Activated CD8-positive, alpha-beta T cell treated with anti-CD3 and anti-CD28 coated beads for 36 hours (primary cell): ENCODE measurements at places on chromosomes 7 and 10.
A peak's percentile ranks its signal among the peaks of the same experiment; 100 is the strongest.

GRCh38 chr10:129371541-129371940 lies 95.5 kb upstream of the MGMT start:
- no peak for DNase-seq

DNA sequence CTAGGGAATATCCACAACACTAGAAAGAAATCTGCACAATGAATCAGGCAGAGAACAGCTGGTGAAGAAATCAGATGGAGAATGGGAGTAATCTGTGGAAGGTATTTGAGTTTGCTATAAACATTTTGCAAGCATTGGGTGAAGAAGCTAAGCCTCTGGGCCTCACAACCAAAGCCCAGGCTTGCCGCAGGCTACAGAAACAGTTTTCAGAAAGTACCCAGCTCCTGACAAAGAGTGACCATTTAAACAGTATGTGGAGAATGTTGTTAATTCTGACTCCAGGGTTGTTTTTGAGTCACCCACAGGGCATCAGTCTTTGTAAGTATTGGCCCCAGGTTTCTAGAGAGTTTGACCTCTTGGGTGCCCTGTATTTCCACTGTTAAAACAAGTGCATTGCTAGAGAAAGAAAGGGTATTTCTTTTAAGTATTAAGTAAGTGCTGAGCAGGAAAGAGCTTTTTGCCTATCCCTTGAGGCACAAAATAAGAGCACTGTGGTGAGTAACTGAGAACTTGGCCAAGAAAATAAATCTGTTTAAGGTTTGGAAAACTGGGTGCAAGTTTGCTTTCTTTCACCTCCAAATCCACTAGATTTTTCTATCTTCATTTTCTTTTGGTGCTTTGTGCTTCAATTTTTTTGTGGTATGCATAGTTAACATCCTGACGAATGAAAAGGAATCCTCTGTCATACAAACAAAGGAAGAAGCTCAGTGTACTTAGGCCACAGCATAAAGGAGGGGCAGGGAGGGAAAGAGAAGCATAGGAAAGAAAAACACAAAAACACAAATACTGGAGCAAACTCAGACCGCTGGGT lies 691.8 kb downstream of the SUGCT start:
- no peak for DNase-seq

GRCh38 chr10:52818019-52818418 lies 45.4 kb upstream of the MBL2 start:
- no peak for DNase-seq

DNA sequence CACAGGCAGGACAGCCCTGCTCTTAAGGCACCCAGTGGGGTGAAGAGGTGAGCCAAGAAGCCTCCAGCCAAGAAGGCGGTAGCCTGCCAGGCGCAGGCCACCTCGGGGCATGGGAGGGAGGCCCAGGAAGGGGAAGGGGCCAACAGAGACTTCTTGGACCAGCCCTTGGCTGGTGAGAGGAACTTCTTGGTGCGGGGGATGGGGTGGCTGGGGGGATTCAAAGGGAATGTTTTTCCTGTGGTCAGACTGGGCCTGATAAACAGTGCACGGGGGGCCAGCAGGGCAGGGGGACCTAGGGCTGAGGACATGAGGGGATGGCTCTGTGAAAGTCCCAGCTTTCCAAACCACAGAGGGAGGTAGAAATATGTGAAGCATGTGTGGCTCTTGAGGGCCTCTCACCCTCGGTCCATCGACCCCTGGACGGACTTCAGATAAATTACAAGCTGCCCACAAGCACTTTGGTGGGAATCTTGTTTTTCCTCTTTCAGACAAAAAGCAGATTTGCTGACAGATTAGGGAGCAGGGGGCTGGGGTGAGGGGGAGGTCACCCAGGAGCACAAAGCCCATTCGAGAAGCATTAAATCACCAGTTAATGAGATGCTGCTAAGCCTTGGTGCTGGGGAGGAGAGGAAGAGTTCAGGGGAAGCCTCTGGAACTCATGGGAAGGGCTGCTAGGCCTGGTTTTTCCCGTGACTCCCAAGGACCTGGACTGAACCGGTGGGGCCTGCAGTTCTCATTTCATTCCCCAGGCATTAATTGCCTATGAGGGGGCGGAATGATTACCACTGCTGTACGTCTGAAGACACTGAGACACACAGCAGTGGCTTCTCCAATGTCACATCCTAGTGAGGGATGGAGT lies 11.3 kb downstream of the CRYGN start:
- DNase-seq, result no peak

- DNase-seq, result no peak
These were observed 70.4 kb upstream of the NFE2L3 start for GRCh38 chr7:26081638-26082037.

DNA sequence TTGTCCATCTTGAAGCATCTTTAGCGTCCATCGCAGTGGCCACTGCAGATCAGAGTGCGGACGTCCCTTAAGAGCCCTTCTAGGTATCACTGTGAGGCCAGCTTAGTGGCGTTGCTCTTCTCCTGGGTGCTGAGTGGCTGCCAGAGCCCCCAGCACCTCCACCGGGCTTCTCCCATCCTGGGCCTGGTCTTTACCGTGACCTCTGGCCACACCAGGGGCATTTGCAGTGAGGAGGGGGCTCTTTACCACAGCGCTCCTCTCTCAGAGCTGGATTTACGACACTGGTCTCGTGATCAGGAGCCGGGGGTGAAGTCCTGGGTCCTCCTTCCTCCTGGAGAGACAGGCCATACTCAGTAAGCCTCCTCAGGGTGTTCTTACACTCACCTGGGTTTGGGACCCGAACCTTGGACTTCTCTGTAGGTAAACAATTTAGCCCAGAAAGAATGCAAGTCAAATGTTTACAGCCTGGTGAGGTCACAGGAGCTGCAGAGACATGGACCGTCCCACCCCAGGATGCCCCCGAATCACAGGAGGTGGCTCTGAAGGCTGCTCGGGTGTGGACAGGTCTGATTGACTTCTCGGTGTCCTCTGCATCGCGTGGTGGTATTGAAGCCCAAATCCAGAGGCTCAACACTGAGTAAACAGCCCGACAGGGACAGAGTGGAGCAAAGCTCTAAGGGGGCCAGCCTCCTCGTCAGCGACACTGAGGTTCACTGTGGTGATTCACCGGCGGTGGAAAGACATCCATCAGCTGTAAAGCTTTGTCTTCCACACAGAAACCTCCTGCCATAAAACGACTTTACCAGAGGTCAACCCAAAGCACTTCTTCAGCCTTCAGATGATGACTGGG lies 33.0 kb downstream of the JAKMIP3 start:
- no peak for DNase-seq

- no peak for DNase-seq
These were observed 121.4 kb downstream of the CDK14 start for GRCh38 chr7:90717296-90718060.

GRCh38 chr7:99086944-99087343 lies 57.0 kb downstream of the SMURF1 start:
- DNase-seq, result no peak

GRCh38 chr7:147089051-147089461 lies 972.5 kb downstream of the CNTNAP2 start:
- no peak for DNase-seq

- DNase-seq, result no peak
These were observed 3.3 kb downstream of the LUC7L2 start for GRCh38 chr7:139362981-139363380.

- no peak for DNase-seq
These were observed 378.0 kb upstream of the AKR1E2 start for GRCh38 chr10:4448030-4448429.

- DNase-seq, result no peak
These were observed 2.0 kb upstream of the PLCE1 start for GRCh38 chr10:93991596-93992284.

GRCh38 chr7:135759532-135759931 lies 10.9 kb upstream of the FAM180A start:
- no peak for DNase-seq

GRCh38 chr7:139362302-139362701 lies 2.6 kb downstream of the LUC7L2 start:
- DNase-seq, result no peak

DNA sequence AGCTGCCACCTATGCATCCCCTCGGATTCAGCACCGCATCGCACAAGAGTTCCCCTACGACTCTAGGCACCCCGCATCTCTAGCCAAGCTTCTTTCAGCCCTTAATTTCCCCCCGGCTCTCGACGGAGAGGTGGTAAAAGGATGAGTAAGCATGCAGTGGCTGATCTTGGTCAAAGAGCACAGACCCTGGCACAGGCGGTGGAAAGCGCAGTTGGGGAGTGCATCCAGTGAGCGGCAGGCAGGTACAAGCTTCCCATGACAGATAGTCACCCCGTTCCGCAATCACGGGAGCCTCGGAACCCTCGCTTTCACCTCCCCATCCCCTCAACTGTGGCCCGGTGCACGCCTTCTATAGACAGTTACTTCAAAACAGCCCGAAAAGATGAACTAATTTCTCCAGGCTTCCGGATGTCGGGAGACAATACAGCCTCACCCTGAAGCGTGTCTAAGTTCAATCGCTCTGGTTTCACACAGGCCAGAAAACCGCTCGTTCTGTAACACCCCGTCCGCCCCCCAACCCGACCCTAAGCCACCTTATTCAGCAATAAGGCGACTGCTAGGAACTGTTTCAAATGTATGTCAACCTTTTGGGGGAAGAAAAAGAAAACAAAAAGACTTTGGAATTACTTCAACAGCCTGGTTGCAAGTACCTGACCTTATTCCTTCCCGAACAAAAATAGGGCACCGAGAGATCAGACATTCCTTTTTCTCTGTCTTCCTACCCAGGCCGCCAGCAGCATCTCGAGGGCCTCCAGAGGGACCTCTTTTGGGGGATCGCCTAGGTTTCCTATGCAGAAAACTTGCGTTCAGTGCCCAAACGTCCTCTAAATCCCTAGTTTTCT lies 1.4 kb downstream of the RHEB start:
- peak; percentile 81 for DNase-seq

DNA sequence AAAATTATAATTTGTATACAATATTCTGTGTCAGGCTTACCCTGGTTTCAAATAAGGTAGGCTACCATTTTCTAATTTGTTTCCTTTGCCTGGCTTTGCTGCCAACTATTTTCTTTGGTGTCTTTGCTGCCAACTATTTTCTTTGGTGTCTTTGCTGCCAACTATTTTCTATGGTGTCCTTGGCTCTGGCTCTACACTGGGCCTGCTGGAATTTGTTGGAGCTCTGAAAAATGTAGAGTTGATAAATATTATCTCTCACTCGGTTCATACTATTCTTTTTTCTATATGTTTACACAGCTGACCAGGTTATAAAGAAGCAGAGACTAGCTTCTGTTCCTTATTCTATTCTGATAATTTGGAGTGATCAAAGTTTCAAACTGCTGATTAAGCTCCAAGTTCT lies 768.0 kb upstream of the PHF14 start:
- DNase-seq, result no peak

GRCh38 chr10:128337860-128338378 lies 211.7 kb upstream of the MKI67 start:
- no peak for DNase-seq

DNA sequence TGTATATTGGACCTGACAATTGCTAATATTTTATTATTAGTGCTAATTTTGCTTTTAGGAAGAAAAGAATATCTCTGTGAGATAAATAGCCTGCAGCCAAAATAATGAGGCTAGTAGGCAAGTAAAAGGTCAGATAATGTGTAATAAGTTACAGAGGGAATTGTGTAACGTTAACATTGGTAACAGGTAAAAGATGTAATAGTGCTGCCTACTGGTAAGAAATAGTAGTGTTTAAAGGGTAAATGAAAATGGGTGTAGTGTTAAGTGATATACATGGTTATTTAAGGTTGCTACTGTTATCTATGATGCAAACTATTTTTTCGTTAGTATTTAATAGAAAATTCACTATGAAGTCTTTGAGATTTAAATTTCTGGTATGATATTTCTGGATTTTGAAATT lies 9.2 kb upstream of the FOXP2 start:
- DNase-seq, result no peak

GRCh38 chr7:29970158-29970557 lies 19.4 kb downstream of the SCRN1 start:
- no peak for DNase-seq

DNA sequence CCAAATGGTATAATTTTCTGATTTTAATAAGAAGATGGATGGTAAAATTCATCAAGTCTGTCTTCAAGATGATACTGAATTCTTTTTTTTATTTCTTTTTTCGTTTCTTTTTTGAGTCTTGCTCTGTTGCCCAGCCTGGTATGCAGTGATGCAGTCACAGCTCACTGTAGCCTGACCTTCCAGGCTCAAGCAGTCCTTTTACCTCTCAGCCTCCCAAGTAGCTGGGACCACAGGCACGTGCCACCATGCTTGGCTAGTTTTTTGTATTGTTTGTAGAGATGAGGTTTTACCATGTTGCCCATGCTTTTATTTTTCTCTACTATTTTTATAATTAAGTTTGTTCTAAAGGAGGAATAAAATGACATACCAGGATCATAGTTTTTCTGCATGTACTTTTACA lies 52.1 kb upstream of the HELLS start:
- DNase-seq, result no peak

- DNase-seq, result no peak
These were observed 329.8 kb downstream of the ADK start for GRCh38 chr10:74480778-74481177.

- no peak for DNase-seq
These were observed 27.3 kb downstream of the POU6F2 start for GRCh38 chr7:39005036-39005435.

DNA sequence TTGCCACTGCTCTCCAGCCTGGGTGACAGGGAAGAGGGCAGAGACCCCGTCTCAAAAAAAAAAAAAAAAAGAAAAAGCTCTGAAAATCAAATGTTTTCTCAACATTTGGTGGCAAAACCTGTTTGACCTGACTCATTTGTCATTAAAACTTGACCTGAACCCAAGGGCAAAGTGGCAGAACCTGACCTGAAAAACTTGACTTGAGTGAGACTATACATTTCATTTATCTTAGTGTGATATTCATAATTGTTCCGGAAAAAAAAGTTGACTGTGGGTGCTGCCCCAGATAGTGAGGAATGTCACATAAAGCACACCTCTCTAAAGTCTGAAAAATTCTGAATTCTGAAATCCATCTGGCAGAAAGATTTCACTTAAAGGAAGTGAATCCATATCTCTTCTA lies 2.3 kb upstream of the TAX1BP1 start:
- DNase-seq, result no peak
